ENCODE measurements at places on chromosomes 7 and 10.

GRCh38 chr10:33487014-33487776 lies 152.7 kb upstream of the NRP1 start:
- DNase-seq, result no peak

GRCh38 chr10:78754269-78755062 lies 314.3 kb upstream of the ZMIZ1 start:
- peak; percentile 86 for DNase-seq

- no peak for DNase-seq
Measured at GRCh38 chr10:33665501-33665900, 331.0 kb upstream of the NRP1 start.

GRCh38 chr7:55244006-55244745 lies 121.0 kb upstream of the LANCL2 start:
- no peak for DNase-seq

- DNase-seq, result peak; percentile 64
Measured at GRCh38 chr7:353746-354325, 63.9 kb downstream of the FOXL3 start.

DNA sequence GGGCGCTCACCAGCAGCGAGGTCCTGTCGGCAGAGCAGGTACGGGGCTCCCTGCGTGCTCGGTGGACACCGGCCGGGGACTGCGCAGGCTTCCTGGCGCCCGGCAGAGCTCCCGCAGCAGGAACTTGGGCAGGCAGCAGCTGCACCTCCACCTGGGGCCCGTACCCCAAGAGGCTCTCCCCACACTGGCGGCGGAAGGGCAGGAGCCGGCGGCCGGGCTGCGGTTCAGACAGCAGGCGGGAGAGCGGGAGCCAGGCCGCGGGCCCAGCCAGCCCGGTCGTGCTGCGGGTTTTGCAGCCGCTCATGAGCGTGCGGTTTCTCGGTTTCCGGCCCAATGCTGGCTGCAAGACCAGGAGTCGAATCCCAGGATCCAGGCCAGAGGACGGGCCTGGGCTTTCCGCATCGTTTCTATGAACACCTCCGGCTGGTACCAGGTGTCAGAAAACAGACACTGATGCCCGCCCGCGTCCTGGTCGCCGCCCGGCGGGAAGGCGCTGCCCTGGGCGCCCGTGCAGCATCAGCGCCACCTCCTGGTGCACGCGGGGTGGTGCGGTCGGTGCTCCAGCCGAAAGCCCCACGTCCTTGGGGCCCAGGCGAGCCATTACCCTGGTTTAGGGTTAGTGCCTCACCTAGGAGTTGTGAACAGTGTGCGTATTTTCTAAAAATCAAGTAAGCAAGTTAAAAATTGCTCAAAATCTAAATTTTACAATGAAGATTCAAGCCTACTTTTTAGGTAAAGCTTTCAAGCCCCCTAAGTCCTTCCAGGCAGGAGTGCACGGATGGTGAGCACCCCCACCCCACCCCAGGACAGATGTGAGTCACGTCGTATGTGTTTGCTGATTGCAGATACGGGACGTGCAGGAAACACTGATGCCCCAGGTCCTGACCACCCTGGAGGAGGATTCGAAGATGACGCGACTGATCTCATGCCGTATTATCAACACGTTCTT lies 47.4 kb upstream of the PRKAR1B start:
- peak; percentile 76 for DNase-seq

- no peak for DNase-seq
Measured at GRCh38 chr10:64408391-64409183, 887.4 kb downstream of the REEP3 start.

- no peak for DNase-seq
Measured at GRCh38 chr7:139078399-139078798, 31.1 kb downstream of the ZC3HAV1 start.

- DNase-seq, result no peak
Measured at GRCh38 chr10:62054830-62055229, 153.3 kb downstream of the ARID5B start.

DNA sequence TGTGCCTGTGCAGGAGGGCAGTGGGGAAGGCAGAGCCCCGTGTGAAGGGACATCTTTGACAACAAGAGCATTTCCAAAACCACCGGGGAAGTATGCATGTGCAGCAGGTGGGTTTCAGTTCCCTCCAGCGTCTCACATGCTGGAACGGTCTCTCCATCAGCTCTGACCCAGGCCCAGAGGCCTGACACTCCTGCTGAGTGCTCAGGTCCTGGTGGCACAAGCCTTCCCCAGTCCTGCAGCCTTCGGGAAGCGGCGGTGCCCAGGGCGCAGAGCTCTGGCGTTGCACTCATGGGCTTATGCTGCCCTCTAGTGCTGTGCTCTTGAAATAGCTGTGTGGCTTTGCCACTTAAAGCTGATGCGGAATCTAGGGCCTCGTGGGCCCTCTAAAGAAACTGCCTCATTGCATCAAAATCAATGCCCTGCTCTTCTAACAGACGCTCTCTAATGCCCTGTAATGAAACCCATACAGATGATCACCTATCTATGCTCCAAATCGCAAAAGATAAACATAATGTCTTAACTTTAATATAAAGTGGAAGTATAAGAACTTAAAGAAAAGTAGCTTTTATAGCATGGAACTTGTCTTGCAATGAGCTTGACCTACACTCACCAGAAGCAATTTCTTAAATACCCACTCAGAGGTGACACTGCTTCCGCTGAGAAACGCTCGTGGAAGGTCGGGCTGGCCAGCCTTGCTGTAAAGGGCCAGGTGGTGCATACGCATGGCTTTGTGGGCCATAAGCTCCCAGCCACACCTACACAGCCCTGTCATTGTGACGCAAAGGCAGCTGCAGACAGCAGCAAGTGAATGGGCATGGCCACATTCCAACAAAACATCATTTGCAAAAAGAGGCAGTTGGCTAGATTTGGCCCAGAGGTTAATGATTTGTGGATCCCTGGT lies 38.6 kb downstream of the CLRN3 start:
- DNase-seq, result peak; percentile 71

DNA sequence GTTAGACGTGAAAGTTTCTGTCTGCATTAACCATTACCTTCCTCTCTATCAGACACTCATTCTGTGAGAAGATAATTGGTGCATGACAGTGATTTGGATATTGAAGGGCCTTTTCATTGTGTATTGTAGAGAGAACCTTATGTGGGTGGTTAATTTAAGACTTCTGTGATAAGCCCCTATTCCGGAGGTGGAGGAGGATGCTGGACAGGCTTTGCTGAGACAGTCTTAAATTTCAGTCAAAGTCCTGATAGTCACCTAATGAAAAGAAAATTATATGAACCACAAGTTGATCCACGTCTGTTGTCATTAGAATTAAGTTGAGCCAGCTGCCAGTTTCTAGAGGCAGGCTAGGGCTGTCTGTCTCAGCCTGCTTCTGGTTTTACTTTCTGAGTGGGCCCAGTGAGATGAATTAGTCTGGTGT lies 62.9 kb downstream of the CELF2 start:
- no peak for DNase-seq

GRCh38 chr7:151674161-151674920 lies 154.6 kb upstream of the RHEB start:
- no peak for DNase-seq

- no peak for DNase-seq
Measured at GRCh38 chr10:128781637-128782036, 655.4 kb upstream of the MKI67 start.

GRCh38 chr7:105617280-105618015 lies 36.2 kb upstream of the EFCAB10 start:
- DNase-seq, result no peak

GRCh38 chr7:44310221-44310848 lies 15.1 kb downstream of the CAMK2B start:
- no peak for DNase-seq

DNA sequence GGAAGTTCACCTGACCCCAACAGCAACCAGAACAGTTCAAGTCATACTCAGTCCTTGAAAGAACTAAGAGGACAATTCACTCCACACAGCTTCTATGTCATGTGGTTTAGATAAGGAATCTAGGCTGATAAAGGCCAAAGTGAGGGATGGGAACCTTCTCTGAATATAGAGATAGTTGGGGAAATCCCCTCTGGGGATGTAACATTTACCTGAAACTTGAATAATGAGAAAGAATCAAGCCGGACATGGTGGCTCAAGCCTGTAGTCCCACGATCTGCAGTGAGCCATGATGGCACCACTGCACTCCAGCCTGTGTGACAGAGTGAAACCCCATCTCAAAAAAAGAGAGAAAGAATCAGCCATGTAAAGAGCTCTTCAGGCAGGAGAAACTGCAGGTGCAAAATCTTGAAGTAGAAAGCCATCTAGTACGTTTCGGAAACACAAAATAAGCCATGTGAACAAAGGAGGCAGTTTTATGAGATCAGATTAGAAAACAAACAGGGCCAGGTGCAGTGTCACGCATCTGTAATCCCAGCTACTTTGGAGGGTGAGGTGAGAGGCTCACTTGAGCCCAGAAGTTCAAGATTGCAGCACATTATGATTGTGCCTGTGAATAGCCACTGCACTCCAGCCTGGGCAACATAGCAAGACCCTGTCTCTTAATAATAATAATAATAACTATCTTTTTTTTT lies 4.5 kb upstream of the DNMBP start:
- DNase-seq, result no peak

GRCh38 chr7:30231271-30231670 lies 53.1 kb upstream of the ZNRF2 start:
- no peak for DNase-seq

DNA sequence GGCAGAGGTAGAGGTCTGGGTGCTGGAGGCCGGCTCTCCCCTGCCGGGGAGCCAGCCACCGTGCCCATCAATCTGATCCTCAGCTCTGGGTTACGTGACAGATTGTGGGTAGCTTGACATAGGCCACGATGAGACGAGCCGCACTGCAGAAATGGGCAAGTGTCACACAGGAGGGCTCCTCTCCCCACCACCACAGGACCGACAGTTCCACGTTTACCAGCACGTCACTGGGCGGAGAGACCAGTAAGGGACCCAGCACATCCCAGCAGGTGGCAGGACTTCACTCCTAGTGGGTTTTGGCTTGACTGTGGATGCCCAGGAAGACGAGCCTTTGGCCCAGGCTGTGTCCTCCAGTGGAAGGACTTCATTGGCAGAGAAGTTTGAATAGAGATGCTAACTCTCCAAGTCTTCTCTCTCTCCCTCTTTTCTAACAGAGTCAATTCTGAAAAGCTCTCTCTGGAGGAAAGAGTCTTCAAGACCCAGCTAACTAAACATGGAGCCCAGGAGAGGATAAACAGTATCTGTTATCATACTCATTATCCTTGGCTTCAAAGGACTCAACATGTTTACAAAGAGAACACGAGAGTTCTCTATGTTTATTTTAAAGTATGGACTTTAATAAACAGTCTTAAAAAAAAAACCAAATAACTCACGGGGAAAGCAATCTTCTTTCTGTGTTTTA lies 129.3 kb upstream of the JCAD start:
- peak; percentile 30 for DNase-seq

GRCh38 chr10:30432622-30433305 lies 1.2 kb upstream of the MAP3K8 start:
- peak; percentile 31 for DNase-seq

GRCh38 chr7:139673230-139673629 lies 104.6 kb downstream of the HIPK2 start:
- no peak for DNase-seq

Data from femur (tissue), 1 donor.